ENCODE measurements at places on chromosomes 6 and 20.

DNA sequence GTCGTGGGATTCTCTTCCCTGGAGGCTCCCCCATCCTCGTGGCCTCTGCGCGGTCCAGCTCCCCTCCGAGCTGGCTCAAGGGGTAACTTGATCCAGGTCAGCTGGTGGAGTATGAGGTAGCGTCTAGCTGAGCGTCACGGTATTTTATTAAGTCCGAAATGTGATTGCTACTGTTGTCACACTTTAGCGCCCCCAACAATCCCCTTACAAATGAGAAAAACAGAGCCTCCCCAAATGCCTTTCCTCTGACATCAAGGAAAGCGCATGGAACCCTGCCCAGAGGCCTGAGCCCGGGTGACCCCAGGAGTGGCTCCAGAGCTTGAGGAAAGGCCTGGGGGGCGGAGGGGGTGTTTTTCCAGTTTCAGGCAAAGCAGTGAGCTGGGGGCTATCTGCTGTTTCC, 192.4 kb downstream of the ZMYND8 start:
- no peak for DNase-seq

DNA sequence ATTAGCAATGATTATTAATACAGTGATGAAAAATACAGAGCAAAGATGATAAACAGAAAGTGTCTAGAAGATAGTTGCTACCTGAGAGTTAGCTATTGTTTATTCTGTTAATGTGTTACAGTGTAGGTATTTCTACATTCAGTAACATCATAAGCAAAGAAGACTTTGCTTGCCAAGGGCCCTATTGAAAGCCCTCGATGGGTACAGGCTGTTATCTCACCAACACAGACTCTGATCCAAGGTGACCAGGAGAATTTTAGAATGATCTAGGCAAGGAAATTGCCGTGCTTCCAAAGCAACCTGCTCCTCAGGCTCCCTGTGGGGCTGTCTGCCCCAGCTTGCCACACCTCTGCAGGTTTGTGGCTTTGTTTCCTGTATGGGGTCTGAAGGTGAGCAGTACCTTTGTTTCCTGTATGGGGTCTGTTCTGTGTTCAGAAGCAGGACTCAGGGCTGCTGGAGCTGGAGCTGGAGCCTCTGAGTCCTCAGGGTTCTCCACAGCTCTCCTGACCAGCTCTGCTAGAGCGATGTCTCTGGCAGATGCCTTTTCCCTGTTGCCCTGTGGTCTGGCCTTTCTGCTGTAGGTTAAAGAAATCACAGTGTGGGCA, 32.5 kb downstream of the PHACTR3 start:
- DNase-seq: no peak

DNA sequence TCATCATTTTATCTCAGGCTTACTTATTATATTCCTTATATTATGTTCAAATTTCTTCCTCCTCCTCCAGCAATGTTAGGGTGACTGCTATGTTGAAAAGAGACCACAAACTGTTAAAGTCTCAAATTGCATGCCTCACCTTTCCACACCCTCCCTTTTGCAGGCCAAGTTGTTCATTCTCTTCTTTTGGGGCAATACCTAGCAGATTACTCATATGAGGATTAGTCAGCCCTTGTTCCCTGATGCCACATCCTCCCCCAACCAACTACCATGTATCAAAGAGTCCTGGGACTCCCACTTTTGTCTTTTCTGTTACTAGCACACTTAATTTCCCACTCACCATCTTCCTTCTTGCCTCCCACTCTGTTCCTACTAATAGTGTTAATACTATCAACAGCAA, 434.7 kb downstream of the BCKDHB start:
- peak; percentile 75 for DNase-seq

GRCh38 chr6:98641949-98642719, 192.2 kb upstream of the POU3F2 start:
- DNase-seq: no peak

DNA sequence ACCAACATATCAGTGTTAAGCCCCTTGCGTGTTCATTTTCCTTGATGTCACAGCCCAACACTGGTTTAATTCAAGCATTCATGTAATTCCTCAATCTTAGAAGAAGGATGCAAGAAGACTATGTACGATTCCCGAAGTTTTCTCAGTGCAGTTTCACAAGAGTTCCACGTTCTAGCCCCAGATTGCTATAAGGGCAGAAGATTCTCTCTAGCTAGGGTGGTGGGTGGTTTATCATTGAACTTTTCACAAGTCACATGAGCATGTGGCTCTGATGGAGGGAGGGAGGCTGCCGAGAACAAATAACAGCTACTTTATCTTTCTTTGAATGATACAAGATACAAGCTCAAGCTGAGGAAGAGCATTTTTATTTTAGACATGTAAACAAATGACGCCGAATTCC, 71.9 kb upstream of the NHSL1 start:
- no peak for DNase-seq

GRCh38 chr6:46023216-46023915, 7.7 kb upstream of the CLIC5 start:
- no peak for DNase-seq

DNA sequence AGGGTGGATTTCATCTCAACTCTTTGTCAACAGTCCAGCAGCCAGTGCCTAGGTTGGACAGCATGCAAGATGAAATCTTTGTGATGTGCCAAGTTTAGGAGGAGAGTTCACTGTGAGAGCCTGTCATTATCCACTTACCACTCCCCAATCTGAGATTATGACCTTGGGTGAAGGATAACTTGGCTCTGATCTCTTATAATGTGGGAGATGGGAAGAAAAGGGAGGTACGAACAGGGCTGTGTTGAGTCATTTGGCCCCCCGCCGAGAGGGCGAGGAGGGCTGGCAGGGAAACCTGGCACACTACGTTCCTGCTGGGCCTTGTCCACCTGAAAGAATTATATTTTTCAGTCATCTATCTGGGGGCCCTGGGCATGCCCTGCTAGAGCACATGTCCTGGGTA, 35.8 kb downstream of the LAMA4 start:
- no peak for DNase-seq

- DNase-seq: no peak
Measured at GRCh38 chr6:129292836-129293235, 409.9 kb downstream of the LAMA2 start.

DNA sequence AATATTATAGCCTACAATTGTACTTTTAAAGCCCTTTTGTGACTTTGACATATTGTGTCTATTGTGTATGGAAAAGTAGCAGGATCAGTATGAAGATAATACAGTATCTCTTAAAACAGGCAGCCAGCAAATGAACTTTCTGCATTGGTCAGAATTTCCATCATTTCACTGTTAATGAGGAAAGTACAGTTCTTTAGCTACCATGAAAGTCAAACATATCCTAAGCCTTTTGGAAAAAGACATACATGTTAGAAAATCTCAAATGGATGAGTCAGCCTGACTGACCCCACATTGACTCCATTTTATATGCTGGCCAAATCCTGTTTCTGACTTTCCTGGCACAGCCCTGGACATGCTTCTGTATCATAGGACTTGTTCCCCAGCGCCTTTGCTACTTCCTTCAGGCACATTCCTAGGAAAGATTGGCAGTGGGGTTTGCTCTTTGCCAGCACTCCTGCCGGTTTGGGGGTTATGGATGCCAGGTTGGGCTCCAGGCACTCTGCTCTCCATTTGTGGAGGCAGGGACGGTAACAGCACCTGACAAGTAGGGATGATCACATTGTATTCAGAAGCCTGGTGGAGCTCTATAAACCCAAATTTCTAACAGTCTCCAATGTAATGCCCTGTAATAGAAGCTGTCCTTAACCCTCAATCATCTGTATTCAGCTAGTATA, 43.7 kb downstream of the TOP1 start:
- peak; percentile 80 for DNase-seq

DNA sequence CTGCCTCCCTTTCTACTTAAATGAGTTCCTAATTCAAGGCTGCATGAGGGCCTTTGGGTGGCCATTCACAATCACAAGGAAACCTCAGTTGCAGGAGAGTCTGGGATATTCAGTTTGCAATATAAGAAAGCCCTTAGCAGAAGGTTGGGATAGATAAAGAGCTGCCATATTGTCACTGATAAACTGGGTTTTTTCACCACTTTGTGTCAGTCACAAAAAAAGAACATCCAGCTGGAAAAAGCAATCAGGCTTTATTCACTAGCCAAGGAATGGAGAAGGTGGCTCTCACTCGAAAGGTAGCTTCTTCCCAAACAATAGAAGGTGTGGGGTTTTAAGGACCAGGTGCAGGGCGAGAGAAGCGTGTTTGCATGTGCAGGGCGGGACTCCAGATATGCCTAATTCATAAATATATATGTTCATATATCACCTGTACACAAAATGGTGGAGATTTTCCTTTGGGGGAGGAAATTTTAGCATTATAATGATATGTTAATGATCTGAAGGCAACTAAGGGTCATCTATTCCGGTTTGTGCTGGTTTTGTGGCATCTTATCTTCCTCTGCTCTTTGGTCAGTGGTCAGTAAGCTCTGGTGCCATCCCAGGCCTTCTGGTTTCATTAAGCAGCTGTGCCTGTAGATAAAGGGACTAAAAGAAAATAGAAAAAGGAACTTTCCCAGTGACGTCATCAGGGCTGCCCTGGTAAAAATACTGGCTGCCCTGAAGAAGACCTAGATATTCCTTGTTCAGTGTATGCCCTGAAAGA, 97.1 kb upstream of the IYD start:
- DNase-seq: no peak

- DNase-seq: no peak
Measured at GRCh38 chr6:3616565-3617176, 134.8 kb downstream of the PXDC1 start.

DNA sequence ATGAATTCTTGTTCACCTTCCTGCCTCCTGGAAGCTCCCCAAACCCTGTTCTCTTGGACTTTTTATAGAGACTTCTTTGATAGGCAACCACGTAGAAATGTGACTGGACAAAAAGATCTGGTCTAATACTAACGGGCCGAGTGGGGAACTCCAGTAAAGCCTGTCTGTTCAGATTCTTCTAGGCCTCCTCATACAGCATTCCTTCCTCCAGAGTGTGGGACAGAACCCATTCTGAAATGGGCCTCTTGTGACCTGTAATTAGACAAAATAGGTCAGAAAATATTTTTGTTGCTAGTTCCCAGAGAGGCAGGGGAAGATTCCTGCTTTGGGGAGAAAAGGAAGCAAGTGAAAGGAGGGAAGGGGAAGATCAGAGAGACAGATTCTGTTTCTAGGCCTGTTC, 374.3 kb downstream of the CDH26 start:
- no peak for DNase-seq

DNA sequence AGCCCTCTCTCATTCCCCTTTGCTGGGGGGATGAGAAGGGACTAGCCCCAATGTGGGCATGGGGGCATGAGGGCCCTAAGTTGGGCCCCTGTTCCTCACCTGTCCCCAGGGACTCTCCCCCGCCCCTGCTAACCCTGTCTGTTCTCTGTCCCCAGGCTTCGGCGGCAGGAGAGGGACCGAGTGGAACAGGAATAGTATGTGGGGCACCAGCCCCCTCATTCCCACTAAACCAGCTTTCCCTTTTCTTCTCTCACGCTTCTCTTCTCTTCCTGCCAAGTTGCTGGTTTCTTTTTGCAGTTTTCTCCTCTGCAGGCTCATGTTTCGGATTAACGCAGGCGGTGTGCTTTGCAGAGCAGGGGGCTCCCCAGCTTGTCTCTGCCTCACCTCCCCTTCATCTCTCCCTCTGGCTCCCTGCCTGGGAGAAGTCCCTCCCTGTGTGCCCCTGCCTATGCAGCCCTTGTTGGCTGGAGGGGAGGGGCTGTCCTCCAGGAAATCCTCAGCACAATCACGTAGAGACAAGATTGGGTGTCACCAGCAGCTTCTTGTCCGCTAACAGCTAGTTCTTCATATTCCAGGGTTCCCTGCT, 7.9 kb downstream of the TMEM63B start:
- no peak for DNase-seq

- peak; percentile 12 for DNase-seq
Measured at GRCh38 chr6:155646443-155646842, 190.8 kb upstream of the NOX3 start.

GRCh38 chr6:128463942-128464341, 56.5 kb downstream of the PTPRK start:
- DNase-seq: no peak

DNA sequence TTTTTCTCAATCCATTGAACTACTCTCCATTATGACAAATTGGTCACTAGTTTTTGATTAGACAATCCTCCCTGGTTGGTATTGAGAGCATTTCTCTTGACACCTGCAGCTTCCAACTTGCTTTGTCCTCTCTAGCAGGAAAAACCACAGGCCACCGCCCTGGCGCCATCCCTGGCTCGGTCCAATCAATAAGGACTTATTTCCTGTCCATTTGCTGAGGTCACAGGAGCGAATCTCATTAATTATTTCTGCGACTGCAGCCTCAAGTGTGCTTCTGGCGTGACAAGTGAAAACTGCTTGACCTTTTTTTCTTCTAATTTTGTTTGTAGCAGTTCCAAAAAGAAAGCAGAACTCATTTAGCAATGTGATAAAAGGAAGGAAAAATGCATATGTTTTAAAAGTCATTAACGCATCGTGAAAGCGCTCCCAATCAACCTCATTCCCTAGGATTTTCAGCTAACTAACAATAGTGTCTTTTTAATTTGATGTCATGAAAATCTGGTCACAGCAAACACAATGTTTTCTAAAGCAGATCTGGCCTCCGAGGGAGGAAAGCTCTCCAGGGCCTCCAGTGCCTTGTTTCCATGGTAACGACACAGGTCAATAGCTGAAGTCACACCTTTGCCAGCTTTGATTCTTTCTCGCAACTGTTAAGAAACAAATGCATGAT, 39.0 kb upstream of the BEND3 start:
- no peak for DNase-seq

DNA sequence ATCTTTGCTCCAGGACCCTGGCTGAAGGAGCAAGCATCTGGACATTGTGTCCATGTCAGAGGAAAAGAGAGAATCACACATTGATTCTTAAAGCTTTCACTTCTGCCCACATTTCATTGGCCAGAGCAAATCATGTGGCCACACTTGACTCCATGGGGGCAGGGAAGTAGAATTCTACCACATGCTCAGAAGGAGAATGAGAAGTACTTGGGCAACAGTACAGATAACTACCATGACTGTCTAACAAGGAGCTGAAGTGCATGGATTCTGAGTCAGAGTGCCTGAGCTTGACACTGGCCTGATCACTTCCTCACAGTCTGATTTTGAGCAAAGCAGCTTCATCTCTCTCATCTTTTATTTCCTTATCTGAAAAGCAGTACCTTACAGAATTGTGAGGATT, 38.6 kb downstream of the GHRH start:
- DNase-seq: peak; percentile 93

DNA sequence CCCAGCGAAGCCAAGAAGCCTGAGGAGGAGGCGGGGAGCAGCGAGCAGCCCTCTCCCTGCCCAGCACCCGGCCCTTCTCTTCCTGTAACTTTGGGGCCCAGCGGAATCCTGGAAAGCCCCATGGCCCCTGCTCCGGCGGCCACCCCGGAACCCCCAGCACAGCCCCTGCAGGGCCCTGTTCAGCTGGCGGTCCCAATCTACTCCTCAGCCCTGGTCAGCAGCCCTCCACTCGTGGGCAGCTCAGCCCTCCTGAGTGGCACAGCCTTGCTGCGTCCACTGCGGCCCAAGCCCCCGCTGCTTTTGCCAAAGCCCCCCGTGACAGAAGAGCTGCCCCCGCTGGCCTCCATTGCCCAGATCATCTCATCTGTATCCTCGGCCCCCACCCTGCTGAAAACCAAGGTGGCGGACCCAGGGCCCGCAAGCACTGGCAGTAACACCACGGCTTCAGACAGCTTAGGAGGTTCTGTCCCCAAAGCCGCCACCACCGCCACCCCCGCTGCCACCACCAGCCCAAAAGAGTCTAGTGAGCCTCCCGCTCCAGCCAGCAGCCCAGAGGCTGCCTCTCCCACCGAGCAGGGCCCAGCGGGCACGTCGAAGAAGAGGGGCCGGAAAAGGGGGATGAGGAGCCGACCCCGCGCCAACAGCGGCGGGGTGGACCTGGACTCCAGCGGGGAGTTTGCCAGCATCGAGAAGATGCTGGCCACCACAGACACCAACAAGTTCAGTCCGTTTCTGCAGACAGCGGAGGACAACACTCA, 81.9 kb downstream of the SSR1 start:
- no peak for DNase-seq

All from HFFc6 (cell line).